ENCODE measurements at places on chromosomes 6 and 20.
A peak's percentile ranks its signal among the peaks of the same experiment; 100 is the strongest.

DNA sequence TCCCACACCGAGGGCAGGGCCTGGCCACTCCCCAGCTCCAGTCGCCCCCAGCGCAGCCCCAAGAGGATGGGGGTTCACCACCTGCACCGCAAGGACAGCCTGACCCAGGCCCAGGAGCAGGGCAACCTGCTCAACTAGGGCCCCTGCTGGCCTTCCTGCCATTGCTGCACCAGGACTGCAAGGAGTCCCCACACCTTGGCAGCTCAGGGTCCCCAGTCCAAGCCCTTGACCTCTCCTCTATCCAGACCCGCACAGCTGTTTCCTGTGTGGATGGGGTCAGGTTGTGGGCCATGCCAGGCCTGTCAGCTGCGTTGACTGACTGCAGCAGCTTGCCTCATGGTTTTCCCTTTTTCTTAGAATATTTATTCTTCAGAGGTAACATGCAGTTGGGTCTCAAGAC lies 4.4 kb downstream of the LRRC73 start:
- no peak for DNase-seq

DNA sequence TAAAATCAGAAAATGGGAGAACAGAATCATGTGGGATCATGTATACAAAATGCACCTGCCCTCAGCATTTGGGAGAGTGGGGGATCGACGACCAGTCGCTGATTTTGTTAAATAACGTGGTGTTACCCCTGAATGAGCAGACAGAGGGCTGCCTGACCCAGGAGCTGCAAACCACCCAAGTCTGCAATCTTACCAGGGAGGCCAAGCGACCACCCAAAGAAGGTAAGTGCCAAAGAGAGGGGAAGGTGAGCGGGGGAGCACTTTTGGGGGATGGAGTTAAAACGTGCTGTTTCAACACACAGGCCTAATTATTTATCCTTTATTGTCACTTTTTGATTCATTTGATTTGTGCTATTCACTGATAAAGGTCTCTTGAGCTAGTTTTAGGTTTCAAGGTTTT lies 4.1 kb downstream of the ADGRB3 start:
- no peak for DNase-seq

DNA sequence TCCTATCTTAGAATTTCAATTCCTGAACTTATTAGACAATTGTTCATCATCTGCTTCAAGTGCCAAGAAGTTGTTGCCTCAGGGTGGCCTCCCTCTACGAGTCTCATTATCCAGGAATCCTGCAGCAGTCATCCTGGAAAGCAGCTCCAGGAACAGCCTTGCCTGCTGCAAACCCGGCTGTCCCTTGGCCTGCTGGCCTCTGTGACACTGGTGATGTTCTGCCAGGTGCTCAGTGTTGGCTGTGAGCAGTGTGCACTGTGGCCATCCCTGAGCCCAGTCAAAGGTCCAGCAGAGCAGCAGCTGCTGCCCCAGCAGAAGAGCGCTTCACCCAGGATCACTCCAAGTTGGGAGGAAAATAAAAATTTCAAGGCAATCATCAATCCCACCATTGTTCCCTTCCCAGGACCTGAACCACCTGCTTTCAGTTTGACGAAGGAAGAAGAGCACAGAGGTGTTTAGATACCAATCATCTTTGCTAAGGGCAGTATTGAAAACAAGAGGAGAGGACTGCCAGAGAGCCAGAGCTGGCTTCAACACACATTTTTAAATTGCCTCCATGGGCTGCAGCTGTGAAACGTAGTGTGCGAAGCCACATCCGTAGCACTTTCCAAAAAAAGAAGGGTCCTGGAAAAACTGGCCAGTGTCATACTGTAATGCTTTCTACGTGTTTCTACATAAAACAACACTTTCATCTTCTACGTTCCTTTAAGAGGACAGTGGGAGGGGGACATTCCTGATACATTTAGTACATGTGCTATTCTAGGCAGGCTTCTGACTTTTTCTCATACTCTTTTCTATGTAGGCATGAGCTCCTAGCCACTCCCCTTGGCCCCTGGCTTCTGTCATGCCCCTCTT lies 7.2 kb upstream of the FAM50B start:
- DNase-seq = no peak

DNA sequence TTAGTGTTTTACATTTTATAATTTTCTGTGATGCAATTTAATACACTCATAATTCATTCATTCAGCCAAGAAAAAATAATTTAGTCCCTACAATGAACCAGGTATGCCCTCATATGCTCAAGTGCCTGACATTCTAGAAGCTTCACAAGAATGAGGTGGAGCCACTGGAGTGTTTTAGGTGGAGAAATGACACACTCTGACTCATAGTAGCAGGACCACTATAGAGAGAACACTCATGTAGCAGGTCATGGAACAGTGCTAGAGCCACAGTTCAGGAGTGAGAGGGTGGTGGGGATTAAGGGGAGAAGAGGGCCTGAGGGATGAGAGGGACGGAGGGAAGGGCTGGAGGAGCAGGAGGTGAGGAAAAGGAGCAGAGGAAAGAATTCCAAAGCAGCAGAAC lies 1.4 kb upstream of the HLA-G start:
- no peak for DNase-seq

- DNase-seq = peak; percentile 67
These were observed 141.1 kb downstream of the CEP57L1 start for GRCh38 chr6:109236115-109237076.

DNA sequence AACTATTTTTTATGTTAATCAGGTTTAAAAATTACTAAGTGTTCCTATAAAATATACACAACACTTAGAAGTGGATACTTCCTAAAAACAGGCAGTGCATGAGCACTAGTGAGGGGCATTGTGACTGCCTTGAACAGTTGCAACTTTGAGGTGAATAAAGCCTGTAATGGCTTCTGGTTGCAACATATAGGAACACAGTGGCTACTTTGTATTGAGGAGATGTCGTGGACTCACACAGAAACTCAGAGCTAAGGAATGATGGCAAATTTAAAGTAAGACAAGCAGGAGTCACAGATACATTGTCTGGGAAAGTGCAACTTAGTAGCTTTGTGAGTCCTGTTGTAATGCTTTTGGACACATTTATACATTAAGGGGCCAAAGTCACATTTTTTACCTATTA lies 861 bp upstream of the HLA-A start:
- no peak for DNase-seq

- DNase-seq = no peak
These were observed 15.2 kb upstream of the SDHAF4 start for GRCh38 chr6:70551566-70551965.

DNA sequence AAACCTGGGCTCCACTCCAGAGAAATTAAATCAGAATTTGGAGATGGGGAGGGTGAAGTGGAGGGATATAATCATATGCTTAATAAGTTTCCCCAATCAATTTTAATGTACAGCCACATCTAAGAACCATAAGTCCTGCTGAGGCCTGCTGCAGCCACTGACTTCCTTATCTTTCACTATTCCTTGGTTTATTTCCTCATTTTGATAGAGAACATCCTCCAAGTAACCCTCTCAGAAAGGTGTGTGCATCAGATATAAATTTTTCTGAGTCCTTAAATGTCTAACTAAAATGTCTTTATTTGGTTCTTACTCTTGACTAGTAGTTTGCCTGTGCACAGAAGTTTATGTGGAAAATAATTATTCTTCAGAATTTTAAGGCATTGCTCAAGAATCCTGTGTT lies 23.7 kb upstream of the SIRT5 start:
- DNase-seq = no peak

- DNase-seq = no peak
These were observed 310.6 kb downstream of the ZNF217 start for GRCh38 chr20:53283011-53283410.

DNA sequence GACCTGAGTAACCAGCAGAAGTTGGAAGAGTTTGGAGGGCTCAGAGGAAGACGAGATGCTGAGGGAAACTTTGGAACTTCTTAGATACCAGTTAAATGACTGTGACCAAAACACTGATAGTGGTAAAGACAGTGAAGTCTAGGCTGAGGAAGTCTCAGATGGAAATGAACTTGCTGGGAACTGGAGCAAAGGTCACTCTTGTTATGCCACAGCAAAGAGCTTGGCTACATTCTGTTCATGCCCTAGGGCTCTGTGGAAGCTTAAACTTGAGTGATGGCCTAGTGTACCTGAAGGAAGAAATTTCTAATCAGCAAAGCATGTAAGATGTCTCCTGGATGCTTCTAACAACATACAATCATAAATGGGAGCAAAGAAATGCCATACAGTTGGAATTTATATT lies 24.7 kb downstream of the WDR27 start:
- no peak for DNase-seq

DNA sequence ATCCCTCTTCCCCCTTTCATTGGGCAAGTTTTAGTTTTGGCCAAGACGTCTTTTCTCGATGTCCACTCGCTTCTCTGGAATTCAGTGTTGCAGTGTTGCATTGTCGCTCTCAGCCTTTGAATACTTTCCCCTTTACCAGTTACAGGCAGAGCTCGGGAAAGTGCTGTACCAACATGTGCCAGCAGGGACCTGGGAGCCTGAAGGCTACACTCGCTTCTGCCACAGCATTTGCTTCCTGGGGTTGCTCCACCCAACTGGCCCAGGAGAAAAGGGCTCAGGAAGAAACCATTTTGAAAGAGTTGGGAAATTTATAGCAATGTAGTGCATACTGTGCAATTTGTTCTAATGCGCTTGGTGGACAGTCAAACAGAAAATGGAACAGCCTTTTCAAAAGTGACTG lies 78.6 kb downstream of the LINC00237 start:
- peak; percentile 11 for DNase-seq

DNA sequence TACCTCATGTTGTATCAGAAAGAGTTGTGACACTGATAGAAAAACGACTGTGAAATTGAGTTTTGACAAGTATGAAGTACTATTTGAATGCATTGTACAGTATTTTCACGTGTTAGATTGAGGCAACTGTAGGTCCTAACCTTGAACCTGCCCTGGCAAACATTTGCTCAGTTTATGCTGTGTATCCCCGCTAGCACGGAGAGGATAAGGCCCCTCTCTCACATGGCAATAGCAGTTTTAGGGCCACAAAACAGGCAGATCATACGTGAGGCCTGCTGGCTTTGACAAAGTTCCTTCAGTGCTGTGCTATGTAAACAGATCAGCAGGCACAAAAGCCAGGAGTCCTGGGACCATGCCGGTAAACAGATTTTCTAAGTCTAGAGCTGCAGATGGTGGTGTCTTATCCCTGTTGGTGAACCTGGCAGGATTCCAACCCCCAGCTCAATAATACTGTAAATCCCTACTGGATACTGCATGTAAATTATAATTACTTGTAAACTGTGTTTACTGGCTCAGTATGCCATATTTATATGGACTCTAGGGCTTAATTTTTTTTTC lies 23.8 kb upstream of the FAM217A start:
- DNase-seq = peak; percentile 16

DNA sequence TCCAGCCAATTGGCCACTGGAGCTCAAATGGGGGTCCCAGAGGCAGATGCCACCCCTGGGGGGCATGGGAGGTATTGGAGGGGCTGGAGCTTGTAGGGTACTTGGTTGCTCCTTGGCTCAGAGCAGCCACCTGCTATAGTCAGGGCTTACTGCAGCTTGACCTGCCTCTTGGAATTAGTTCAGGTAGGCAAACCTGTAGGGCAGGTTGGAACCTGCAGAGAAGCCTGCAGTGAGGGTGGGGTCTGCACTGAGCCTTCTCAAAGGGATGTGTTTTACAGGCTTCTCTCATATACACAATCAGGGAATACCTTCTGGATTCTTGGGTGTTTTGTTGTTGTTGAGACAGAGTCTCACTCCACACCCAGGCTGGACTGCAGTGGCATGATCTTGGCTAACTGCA lies 94.2 kb upstream of the MYL9 start:
- peak; percentile 45 for DNase-seq

DNA sequence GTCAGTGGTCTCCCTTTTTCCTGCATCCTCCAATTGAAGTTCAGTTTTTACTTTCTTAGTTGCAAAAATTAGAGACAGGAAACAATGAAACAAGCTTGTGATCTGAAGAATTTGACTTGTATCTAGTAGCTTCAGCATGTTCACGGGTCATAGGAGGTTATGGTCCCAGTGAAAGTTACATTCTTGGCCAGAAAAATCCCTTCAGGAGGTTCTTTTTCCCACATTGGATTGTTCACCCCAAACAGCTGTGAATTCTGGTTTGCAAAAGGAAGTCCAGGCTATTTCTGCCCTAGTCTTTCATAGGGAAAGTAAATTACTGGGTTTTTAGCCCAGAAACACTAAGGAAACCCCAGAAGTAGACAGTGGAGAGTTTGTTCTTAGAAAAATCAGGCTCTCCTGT lies 8.1 kb downstream of the ANKS1A start:
- DNase-seq = no peak

DNA sequence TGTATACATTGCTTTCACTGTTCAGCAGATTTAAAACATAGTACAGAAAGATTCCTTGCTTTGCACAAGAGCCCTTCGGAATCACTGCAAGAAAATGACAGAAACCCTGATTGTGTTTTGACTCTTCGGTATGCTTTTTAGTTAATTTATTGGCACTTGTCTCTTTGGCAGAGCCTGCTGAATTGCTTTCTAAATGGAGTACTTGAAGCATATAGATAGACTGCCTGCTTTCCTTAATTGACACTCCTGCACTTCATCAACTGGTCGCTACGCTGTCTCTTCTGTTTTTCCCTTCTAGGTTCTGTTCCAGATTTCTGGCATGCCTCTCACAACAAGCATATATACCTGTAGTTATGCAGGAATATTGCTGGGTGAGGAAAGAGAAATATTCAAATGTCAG lies 22.4 kb upstream of the RBM24 start:
- DNase-seq = no peak

DNA sequence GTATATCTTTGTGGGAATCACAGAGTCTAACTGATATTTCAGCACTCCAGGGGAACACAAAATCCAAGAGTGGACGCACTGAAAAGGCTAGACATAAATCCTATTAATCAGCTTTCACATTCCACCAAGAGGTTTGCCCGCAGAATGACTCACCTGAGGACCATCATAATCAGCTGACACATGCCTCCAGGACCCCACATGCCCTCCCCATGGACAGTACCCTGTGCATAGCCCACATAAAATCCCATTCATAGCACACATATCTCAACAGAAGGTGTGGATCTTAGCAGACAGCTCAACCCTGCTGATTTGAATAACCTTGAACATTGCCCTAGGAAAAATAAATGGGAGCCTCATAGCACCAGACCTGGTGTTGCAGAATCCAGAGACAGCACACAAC lies 246.8 kb upstream of the TENT5A start:
- DNase-seq = no peak

- DNase-seq = no peak
These were observed 11.0 kb downstream of the OTOR start for GRCh38 chr20:16759181-16759563.
